ENCODE measurements at places on chromosomes 1 and 21.

DNA sequence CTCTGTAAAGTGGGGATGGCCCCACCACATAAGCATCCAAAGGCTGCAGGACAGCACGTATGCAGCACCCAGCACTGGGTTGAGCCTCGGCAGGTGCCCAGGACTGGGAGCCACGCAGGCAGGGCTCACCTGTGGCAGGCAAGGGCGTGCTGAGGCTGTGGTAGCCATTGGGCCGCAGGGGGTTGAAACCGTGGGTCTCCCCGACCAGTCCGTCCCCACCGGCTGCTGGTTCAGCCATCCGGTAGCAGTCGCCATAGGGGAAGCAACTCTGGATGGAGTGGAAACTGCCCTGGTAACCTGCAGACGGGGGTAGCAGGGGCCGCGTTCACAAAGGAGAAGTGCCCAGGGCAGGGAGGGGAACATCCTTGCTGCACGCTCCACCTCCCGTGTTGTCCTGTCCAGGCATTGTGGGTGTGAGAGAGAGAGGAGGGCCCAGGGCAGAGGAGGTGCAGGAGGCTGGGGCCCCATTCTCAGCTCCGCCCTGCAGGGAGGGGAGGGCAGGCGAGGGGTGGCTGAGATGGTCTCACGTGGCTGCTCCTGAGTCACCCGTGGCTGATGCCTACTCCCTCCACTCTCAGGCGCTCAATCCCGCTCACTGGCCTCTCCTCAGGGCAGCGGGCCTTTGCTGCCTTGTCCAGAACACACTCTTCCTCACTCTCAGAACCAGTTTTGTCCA, 49.9 kb downstream of the DMRTB1 start:
- DNase-seq: no peak

DNA sequence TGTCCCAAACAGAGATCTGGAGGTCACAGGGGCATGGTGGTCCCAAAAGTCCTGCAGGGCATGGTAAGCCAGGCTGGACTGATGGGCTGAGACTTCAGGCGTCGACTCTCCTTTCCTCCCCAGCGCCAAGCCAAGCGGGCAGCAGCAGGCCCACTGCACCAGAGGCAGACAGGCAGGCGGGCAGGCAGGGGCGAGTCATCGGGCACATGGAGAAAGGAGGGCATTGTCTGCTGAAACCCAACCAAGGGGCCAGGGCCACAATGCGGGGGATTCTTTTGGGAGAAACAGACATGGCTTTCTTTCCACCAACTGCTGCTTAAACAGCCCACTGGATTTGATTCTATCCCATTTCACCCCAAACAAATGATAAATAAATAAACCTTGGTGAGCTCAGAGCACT, 46.2 kb downstream of the TRABD2B start:
- no peak for DNase-seq

- no peak for DNase-seq
These were observed 42.5 kb downstream of the PGM1 start for GRCh38 chr1:63635681-63636080.

GRCh38 chr1:161994175-161994668, 29.4 kb downstream of the OLFML2B start:
- DNase-seq: no peak

- DNase-seq: no peak
These were observed 29.8 kb upstream of the COL16A1 start for GRCh38 chr1:31733389-31734219.

GRCh38 chr1:3842912-3843311, 14.1 kb downstream of the CEP104 start:
- DNase-seq: no peak

GRCh38 chr21:15849927-15850326, 120.1 kb downstream of the USP25 start:
- no peak for DNase-seq

All from Kasumi-1 (cell line).